ENCODE measurements at places on chromosomes 5 and 9.

DNA sequence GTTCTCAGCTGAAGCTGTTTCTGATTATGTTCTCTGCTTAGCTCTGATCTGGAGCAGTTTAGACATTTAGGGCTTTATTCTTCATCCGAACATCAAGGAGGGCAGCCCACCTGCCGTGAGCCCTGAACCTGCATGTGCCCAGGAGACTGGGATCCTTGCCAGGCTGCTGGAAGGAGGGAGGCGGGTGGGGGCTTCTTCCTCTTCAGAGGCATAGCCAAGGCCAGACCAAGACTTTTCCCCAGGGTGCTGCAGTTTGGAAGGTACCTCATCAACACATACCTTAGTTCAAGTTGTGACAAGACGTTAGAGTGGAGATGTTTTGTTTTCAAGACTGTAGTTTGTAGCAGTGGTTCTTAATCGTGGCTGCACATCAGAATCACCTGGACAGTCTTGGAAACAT, 64.9 kb downstream of the RALGPS1 start:
- peaks cover 12% of the 10 kb centered on the region for H3K36me3 ChIP-seq
- no peak for DNase-seq
- no peak overlapping the region for H3K27ac ChIP-seq
- H3K4me3 ChIP-seq: no peak overlapping the region

DNA sequence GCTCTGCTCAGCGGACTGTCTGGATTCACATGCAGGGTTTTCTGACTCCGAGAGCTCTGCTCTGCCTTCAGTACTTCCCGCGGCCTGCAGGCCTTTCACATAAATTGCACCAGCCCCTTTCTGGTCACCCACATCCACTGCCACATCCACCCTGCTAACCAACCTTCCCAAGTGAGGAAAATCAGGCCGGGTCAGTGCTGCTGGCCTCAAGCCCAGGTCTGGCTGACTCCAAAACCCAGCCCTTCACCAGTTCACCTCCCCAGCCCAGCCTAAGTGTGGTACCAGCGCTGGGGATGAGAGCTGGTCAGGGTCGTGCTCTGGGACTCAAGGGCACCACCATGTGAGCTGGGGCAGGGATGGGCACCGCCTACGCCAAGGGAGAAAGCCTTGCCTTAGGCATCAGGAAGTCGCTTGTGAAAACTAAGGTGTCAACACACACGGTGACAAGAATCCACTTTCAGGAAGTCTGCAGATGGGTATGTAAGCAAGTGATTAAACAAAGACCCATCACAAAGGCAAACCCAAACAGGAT, 12.3 kb downstream of the LMAN2 start:
- H3K4me3 ChIP-seq: no peak overlapping the region
- DNase-seq: no peak
- H3K27ac ChIP-seq: peak overlapping the region; percentile 86
- H3K36me3 ChIP-seq: peaks cover 48% of the 10 kb centered on the region

DNA sequence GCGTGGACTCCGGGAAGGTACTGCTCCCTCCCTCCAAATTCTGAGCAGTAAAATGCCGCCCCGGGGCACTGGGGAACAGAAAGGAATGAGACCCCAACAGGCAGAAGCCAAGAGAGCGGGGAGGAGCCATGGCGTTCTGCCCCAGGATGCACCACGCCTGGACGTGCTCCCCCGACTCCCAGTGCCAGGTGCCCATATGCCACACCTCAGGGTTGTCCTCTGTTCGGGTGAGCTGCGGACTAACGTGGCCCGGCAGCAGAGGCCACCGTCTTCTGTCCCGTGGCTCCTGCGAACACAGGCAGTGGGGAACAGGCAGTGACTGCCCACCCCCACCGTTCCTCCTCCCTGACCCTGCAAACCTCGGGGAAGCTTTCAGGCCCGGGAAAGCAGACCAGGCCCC, 4.8 kb downstream of the SURF6 start:
- peaks cover 17% of the 10 kb centered on the region for H3K4me1 ChIP-seq
- H3K27me3 ChIP-seq: peaks cover 3% of the 10 kb centered on the region
- H3K27ac ChIP-seq: no peak overlapping the region
- H3K36me3 ChIP-seq: peaks cover 41% of the 10 kb centered on the region
- no peak for DNase-seq

GRCh38 chr9:93450945-93451815, at the start of gene FAM120A:
Gene FAM120A (plus strand): TSS chr9:93451685. CDS start chr9:93451916, 231 bp downstream.
- no peaks in the 10 kb centered on the region for H3K27me3 ChIP-seq
- H3K4me3 ChIP-seq: peak within 1 kb of the TSS; percentile 90
- H3K27ac ChIP-seq: peak within 1 kb of the TSS; percentile 97
- DNase-seq: peak; percentile 61

- H3K27me3 ChIP-seq: no peaks in the 10 kb centered on the region
- H3K4me1 ChIP-seq: peaks cover 5% of the 10 kb centered on the region
- H3K4me3 ChIP-seq: no peak overlapping the region
- DNase-seq: no peak
- no peaks in the 10 kb centered on the region for H3K36me3 ChIP-seq
- no peak overlapping the region for H3K27ac ChIP-seq
Observed at GRCh38 chr9:134379831-134380365, 53.6 kb downstream of the RXRA start.

- DNase-seq: no peak
- no peak overlapping the region for H3K27ac ChIP-seq
- peaks cover 4% of the 10 kb centered on the region for H3K4me1 ChIP-seq
- no peaks in the 10 kb centered on the region for H3K36me3 ChIP-seq
Observed at GRCh38 chr5:153601377-153601776, 110.9 kb downstream of the GRIA1 start.

- H3K4me1 ChIP-seq: peaks cover 4% of the 10 kb centered on the region
- peaks cover 14% of the 10 kb centered on the region for H3K27me3 ChIP-seq
- H3K27ac ChIP-seq: no peak overlapping the region
- peak overlapping the region; percentile 96 for H3K4me3 ChIP-seq
Observed at GRCh38 chr5:110738503-110738811, 350 bp upstream of the SLC25A46 start.

- peak overlapping the region; percentile 34 for H3K27ac ChIP-seq
- no peak overlapping the region for H3K4me3 ChIP-seq
- H3K27me3 ChIP-seq: no peaks in the 10 kb centered on the region
- H3K36me3 ChIP-seq: peaks cover 2% of the 10 kb centered on the region
Observed at GRCh38 chr9:125505988-125506438, 201.0 kb downstream of the MAPKAP1 start.

GRCh38 chr5:135216471-135217343, 182.3 kb downstream of the MACROH2A1 start:
- H3K4me3 ChIP-seq: no peak overlapping the region
- no peak for DNase-seq
- no peak overlapping the region for H3K27ac ChIP-seq

DNA sequence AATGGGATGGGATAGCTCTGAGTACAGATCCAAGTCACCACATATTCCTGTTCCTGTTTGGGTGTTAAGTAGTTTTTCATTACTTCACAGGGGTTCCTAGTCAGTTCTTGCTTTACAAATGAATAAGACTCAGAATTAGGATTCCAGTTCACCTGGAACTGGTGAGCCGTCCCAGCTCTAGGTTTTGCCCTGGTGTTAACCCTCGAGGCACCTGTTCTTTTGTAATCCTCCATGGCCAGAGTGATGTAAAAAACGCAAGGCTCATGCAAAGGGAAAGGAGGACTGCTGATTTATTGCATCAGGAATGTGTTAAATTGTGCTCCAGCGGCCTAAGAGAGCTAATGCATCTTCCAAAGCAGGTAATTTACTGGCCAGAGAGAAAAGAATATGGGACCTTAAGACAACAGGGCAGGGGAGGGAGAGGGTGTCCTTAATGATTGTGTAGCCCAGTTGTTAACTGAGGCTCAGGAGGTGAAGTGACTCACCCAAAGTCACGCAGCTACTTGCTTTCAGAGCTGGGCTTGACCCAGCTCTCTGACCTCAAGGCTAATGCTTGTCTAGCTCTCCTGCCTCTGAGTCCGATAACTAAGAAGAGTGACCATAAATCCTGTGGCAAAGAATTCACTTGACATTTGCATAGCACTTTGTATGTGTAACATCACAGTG, 70.5 kb downstream of the DMRT2 start:
- no peaks in the 10 kb centered on the region for H3K36me3 ChIP-seq
- no peak overlapping the region for H3K4me3 ChIP-seq
- H3K27me3 ChIP-seq: no peaks in the 10 kb centered on the region
- DNase-seq: no peak
- H3K27ac ChIP-seq: no peak overlapping the region

- no peak for DNase-seq
- H3K4me1 ChIP-seq: peaks cover 42% of the 10 kb centered on the region
- H3K27ac ChIP-seq: no peak overlapping the region
- peaks cover 13% of the 10 kb centered on the region for H3K27me3 ChIP-seq
- no peak overlapping the region for H3K4me3 ChIP-seq
Observed at GRCh38 chr9:133528876-133529241, 4.1 kb upstream of the MYMK start.

- no peak overlapping the region for H3K4me3 ChIP-seq
- no peak for DNase-seq
- no peaks in the 10 kb centered on the region for H3K36me3 ChIP-seq
- H3K4me1 ChIP-seq: peaks cover 12% of the 10 kb centered on the region
- H3K27ac ChIP-seq: no peak overlapping the region
- H3K27me3 ChIP-seq: peaks cover 52% of the 10 kb centered on the region
Observed at GRCh38 chr9:31740705-31741104, 643.7 kb upstream of the ACO1 start.

GRCh38 chr5:154196955-154197652, 6.6 kb downstream of the GALNT10 start:
- peaks cover 68% of the 10 kb centered on the region for H3K4me1 ChIP-seq
- no peak overlapping the region for H3K4me3 ChIP-seq
- H3K27ac ChIP-seq: no peak overlapping the region

GRCh38 chr5:58143181-58143580, 316.7 kb downstream of the PLK2 start:
- H3K4me1 ChIP-seq: no peaks in the 10 kb centered on the region
- DNase-seq: no peak
- no peaks in the 10 kb centered on the region for H3K36me3 ChIP-seq

- no peak overlapping the region for H3K27ac ChIP-seq
- no peaks in the 10 kb centered on the region for H3K27me3 ChIP-seq
- DNase-seq: no peak
- no peak overlapping the region for H3K4me3 ChIP-seq
- H3K4me1 ChIP-seq: peaks cover 13% of the 10 kb centered on the region
- H3K36me3 ChIP-seq: no peaks in the 10 kb centered on the region
Observed at GRCh38 chr9:109889456-109889855, 109.5 kb downstream of the PALM2AKAP2 start.

- no peak for DNase-seq
- H3K36me3 ChIP-seq: peaks cover 52% of the 10 kb centered on the region
- peaks cover under 1% of the 10 kb centered on the region for H3K4me1 ChIP-seq
- H3K27ac ChIP-seq: no peak overlapping the region
Observed at GRCh38 chr5:92513067-92513466, 1068.0 kb downstream of the NR2F1-AS1 start.

GRCh38 chr9:98009437-98009836, 26.3 kb downstream of the ANP32B start:
- H3K36me3 ChIP-seq: peaks cover 82% of the 10 kb centered on the region
- no peaks in the 10 kb centered on the region for H3K27me3 ChIP-seq
- H3K4me1 ChIP-seq: peaks cover 3% of the 10 kb centered on the region
- no peak overlapping the region for H3K4me3 ChIP-seq
- no peak for DNase-seq

DNA sequence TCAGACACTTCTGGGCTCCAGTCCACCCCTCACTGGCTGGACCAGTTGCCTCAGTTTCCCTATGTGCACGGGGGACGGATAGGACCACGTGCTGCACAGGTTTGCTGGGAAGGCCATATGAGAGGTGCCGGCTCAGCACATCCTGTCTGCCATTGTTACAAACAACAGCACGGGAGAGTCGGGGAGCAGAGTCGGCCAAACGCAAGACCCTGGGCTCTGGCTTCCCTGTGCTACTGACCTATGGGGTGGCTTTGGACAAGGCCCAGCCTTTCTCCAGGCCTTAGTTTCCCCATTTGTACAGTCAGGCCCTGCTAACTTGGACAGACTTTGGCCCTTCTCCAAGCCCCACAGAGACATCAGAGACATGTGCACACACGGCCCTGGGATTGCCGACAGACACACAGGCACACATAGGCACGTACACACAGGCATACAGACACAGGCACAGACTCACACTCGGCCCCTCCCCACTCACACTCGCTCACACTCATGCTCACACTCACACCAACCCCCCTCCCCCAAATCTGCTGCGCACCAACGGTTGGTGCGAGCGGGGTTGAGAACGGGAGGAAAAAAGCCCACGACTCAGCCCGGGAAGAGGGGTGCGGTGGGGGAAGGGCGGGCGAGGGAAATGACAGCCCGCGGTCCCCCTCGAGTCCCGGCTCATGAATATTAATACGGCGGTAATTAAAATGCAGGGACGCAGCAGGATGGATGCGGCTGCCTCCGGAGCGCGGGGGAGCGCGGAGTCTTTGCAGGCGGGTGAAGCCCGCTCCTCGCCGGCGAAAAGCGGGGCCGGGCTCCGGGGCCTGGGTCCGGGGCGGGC, 133.0 kb downstream of the C9orf50 start:
- no peaks in the 10 kb centered on the region for H3K36me3 ChIP-seq
- H3K4me3 ChIP-seq: peak overlapping the region; percentile 65
- peaks cover 53% of the 10 kb centered on the region for H3K4me1 ChIP-seq
- peak; percentile 57 for DNase-seq

DNA sequence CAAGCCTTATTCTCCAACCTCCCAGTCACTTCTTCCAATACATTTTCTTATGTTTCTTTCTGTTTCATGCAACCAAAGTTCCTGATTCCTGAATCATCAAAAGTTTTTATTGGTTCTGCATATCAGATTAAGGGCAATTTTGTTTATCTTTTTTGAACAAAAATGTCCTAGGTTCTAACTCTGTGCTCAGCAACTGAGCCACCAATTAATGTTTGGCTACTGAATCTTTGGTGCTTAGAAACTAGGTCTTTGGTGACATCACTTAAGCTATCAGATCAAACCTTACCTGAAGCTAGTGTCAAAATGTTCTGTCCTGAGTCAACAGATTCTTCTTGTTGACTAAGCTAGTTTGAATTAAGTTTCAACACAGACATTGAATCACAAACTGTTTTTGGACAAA, 56.1 kb downstream of the FGF18 start:
- no peak for DNase-seq
- H3K4me1 ChIP-seq: peaks cover 4% of the 10 kb centered on the region
- no peaks in the 10 kb centered on the region for H3K27me3 ChIP-seq
- H3K36me3 ChIP-seq: no peaks in the 10 kb centered on the region
- H3K4me3 ChIP-seq: no peak overlapping the region
- no peak overlapping the region for H3K27ac ChIP-seq

DNA sequence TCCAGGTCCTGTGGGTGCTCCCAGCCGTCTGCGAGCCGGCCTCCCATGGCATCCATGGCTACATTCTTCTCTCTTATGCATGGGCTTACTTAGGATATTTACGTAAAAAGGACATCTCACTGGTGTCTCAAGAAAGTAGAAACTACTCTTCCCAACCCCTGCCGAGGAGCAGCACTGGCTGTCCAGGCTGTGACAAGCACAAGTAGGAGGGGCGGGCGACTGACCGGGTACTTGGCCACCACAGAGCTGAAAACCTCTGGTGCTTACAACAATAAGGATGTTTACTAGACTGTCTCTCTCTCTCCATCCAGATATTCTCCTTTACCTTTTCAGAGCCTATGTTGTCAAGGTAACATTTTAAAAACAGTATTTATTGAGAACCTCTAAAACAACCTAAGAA, 56.3 kb upstream of the TBC1D9B start:
- DNase-seq: no peak
- H3K36me3 ChIP-seq: peaks cover 50% of the 10 kb centered on the region
- no peaks in the 10 kb centered on the region for H3K27me3 ChIP-seq
- peaks cover 5% of the 10 kb centered on the region for H3K4me1 ChIP-seq
- H3K4me3 ChIP-seq: no peak overlapping the region
- no peak overlapping the region for H3K27ac ChIP-seq
